Uterus (tissue), 4 donors: ENCODE measurements at places on chromosomes 16 and 17.

DNA sequence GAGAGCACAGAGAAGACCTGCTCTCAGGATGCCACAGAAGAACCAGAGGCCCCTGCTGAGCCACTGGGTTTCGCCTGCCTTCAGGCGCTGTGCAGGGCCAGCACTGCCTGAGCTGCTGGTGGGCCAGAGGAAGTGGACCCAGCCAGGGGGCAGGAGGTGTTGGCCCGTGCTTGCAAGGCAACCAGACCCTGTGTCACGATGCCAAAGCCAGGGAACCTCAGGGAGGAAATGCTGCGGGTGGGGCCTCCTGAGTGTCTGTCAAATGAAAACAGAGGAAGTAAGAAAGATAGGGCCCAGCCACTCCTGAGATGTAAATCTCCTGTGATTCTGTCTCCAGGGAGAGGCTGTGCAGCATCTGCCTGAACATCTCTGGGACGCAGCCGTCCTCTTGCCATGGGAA is 58.1 kb upstream of the ADORA2B start:
- no peak for DNase-seq

- no peak for DNase-seq
Measured at GRCh38 chr16:74743668-74744299, 30.8 kb downstream of the FA2H start.

DNA sequence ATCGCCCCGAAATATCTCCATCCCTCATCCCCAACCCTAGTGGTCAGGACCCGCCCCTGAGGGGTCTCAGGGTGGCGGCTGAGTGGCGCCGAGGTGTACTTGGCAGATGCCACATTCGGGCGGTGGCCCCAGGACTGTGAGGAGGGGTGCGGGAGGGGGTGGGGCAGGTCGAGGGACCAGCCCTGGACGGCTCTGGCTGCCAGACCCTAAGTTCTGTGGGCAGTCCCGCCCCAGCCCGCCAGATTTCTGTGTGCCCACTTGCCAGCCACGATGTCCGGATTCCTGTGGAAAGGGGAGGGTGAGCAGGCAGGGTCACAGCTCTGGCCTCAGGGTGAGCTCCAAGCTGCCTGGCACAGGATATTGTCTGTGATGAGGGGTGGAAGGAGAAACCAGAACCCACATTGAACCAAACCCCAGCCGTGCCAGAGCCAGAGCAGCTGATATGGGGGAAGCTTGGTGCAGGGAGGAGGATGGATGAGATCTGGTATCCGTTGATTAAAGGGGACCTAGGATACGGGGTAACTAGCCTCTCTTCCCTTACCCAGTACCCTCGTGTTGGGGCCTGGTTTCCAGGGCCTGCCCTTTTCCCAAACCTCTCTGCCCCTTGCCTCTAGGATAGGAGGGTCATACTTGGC is 1.1 kb upstream of the CHAD start:
- no peak for DNase-seq

DNA sequence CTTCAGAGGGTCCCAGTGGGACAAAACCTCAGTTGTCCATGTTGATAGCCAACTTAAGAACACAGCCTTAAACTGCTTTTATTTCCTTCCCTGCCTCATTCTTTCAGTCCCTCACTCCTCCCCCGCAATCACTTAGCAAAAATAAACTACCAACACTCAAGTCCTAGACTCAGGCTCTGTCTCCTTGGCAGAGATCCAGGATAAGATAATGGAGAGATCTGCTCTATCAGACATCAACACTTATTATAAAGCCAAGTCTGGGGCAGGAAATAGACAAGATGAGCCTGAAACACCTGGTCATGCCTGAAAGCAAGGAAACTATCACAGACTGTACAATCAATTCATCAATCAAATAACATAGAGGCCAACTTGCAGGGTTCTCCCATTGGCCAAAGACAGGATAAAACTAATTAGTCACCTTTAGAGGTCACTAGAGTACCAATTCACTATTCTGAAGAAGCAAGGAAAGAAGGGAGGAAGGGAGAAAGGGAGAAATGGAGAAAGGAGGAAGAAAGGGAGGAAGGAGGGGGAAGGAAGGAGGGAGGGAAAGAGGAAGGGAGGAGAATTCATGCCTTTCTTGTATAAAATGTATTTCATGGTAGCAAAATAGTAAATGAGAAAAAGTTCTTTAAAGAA is 15.7 kb downstream of the HYDIN start:
- no peak for DNase-seq

- no peak for DNase-seq
Measured at GRCh38 chr17:37440424-37440823, 33.7 kb downstream of the TADA2A start.

- no peak for DNase-seq
Measured at GRCh38 chr17:43531955-43532354, 14.2 kb downstream of the ETV4 start.

DNA sequence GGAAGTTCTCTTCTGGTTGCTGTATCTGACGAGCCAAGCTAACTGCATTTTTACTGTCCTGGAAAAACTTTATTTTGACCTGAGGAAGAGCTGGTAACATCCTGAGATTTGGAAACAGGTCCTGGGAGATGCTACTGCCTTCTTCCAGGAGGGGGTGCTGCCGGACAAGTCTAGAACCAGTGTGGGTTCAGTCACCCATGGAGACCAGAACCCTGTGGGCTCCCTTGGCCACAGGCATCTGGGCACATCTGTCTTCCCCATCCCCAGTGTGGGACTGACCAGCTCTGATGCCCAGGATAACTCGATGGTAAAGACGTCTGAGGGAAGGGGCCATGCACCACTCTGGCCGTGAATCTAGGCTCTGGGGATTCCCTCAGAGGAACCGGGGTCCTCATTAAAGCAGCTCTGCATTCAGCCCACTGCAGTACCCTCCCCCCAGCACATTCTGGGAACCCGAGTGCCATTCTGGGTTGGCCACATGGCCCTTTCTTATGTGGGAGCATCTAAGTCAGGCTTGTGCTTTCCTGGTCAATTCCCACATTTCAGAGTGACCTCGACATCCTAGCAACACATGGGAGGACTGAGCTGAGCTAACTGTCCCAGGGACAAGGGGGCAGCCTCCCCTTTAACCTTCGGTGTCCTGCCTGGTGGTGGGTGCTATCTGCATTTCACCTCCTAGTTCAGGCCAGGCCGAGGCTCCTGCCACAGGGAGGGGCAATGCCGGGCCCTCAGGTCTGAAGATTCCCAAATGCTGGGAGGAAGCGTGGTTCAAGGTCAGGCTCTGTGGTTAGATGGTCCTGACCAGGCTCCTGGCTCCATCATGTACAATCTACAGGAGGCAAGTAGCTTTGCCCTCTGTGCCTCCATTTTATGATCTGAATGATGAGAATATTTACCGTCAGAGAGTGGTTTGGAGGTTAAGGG is 6.4 kb downstream of the C16orf86 start:
- peak; percentile 65 for DNase-seq
